CD4-positive, alpha-beta T cell treated with Interleukin-4 for 4 hours (primary cell): ENCODE measurements at places on chromosomes 16 and 17.

- no peak for DNase-seq
These were observed 65.8 kb upstream of the ENDOV start for GRCh38 chr17:80349151-80349651.

DNA sequence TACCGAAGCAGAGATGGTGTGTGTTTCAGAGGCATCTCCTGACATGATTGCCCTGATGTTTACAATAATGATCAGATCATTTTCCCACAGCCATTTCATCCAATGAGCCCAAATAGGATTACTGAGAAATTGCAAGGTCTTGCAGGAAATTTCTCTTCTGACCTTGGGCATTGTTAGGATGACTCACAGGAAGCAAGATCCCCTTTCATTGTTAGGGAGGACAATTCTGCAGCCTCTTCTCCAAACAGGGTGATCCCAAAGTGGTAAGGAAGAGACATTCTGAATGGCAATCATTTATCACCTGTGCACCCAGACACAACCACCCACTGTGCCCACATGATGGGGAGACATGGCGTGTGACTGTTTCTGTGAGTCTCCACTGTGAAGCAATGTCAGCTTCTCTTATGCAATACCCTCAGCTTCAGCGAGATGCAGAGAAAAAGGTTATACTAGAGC lies 306.7 kb upstream of the XYLT1 start:
- no peak for DNase-seq

DNA sequence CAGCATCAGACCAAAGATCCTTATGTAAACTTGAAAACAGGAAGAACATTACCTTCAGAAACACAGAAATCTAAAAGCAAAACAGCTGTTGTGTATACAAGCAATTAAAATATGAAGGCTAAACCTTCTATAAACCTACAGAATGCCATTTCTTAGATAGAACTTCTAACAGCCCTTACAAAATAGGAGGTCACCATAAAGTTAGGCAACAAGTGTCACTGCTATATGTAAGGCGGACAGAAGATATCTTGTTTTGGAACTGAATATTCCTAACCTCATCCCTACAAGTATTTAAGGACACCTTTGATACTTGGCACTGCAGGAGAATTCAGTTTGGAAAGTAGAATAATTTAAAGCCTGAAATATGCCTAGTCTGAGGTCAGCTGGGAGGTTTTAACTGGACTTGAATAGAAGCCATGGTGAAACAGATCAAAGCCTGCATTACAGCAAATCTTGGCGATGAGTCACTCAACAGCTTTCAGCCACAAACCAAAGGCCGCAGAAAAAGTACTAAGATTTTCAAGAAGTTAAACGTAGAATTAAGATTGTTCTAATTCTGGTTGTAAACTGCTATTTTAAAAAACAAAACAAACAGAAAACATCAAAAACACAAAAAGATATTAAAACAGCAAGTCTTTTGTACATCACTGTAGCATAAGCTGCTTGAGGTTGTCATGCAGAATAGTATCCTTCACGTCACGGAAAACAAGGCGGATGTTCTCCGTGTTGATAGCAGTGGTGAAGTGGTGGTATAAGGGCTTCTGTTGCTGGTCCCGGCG lies 42.7 kb downstream of the GNA13 start:
- peak; percentile 64 for DNase-seq

GRCh38 chr16:53955221-53955875 lies 251.4 kb downstream of the FTO start:
- DNase-seq = no peak

DNA sequence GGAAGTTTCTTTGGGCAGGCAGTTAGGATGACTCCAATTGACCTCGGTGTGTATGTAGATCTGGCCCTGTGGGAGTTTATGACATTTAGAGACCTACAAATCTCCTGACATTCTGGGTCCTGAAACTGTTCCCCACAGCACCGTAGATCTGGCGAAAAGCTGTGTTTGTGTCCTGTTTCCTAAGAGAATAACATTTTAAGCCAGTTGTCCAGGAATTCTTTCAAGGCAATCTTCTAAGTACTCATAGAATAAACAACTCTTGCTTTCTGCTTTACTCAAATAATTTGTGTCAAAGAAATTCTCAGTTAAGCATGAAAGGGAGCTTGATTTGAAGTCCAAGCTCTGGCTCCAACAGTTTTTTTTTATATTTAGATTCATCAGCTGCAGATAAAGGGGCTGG lies 78.5 kb upstream of the ELAC2 start:
- DNase-seq = no peak

GRCh38 chr16:66678337-66678736 lies 18.2 kb downstream of the CMTM4 start:
- no peak for DNase-seq

DNA sequence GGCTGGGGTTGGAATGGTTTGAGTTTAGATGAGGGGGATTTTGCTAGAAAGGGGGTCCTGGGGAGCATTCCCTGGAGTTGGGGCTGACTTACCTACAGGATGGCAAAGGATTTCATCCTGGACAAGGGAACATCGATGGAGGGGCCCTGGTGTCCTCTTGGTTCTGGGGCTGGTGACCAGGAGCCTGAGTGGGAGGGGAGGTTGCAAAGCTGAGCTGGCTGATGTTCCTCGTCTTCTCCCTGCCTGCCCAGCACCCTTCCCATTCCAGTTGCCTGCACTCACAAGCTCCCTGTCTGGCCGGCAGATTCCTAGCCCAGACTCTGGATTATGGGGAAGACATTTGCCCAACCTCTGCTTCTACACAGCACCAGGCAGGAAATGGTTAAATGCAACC lies 37.2 kb downstream of the ITGAE start:
- no peak for DNase-seq

GRCh38 chr16:21646721-21647561 lies 5.5 kb downstream of the IGSF6 start:
- DNase-seq = peak; percentile 89

DNA sequence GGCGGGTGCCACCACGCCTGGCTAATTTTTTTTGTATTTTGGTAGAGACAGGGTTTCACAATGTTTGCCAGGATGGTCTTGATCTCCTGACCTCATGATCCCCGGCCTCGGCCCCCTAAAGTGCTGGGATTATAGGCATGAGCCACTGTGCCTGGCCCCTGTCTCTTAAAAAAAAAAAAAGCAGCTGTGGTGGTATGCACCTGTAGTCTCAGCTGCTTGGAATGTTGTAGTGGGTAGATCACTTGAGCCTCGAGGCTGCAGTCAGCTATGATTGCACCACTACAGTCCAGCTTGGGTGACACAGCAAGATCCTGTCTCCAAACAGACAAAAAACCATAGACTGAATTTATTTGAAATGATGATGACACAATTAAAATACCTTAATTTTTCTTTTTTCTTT lies 24.3 kb downstream of the CDK12 start:
- DNase-seq = no peak

DNA sequence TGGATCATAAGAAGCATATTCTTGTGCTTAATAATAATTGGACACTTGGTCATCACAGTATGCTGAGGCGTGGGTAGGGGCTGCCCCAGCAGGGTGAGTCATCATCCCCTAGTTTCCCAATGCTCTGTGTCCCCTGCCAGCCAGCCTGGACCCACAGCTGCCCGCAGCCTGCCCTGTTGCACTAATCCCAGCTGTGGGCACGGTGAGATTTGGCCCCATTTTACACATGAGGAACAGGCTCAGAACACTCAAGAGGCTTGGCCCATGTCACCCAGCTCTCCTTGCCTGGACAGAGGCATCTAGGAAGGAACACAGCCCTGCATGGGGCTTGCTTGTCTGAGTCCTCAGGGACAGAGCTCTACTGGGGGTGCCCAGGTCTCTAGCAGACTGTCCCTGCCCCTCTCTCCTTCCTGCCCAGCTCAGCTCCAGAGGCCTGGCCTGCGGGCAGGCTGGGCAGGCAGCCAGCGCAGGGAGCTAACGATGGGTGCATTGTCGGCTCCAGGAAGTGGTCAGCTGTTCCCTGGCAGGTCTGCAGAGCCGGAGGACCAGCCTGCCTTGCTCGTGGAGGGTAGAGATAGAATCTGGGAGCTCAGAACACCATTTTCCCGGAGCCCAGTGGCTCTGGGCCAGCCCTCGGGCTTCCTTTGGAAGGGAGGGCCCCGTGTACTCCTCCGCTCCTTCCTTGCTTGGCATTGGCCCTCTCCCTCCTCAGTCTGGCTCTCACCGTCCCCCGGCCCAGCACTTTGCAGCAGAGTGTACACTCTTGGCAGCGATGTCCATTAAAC lies 189.4 kb downstream of the RAB11FIP4 start:
- no peak for DNase-seq

- DNase-seq = no peak
These were observed 25.5 kb upstream of the TBX4 start for GRCh38 chr17:61426482-61427304.

DNA sequence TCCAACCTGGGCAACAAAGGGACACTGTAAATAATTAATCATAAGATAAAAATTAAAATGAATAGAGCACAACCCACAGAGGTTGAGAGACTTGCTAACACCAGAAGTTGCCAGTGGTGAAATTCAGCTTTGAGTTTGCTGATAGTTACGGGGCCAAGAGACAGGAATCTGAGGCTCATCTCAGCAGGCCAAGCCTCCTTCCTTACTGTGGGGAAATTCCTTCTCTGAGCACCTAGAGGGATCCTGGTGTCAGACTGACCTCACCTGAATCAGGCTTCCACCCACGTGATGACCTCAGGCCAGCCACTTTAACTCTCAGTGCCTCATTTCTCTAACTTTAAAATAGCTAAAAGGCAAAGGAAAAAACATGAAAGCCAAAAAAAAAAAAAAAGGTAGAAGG lies 4.7 kb downstream of the ABAT start:
- no peak for DNase-seq

- no peak for DNase-seq
These were observed 868 bp downstream of the KCNJ12 start for GRCh38 chr17:21376759-21377690.

GRCh38 chr16:54459509-54460262 lies 173.1 kb upstream of the IRX3 start:
- no peak for DNase-seq

DNA sequence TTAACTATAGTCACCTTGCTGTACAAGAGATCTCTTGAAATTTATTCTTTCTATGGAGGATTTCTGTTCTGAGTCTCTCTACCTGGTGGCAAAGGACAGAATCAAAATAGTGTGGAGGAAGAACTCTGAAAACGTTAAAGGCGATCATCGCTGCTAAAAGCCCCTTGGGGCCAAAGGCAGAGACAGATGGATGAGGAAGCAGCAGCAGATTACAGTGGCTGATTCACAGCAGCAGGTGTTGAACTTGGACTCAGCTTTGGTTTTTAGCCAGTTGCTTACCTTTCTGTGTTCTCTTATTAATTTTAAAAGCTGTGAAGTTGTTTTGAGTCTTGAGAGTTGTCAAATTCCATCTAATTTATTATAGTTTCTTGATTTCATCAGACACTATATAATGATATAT lies 956.1 kb upstream of the GOT2 start:
- no peak for DNase-seq

- no peak for DNase-seq
These were observed 508 bp downstream of the FLCN start for GRCh38 chr17:17236295-17237025.

- DNase-seq = no peak
These were observed 247.9 kb downstream of the SEC14L1 start for GRCh38 chr17:77388384-77389306.

- peak; percentile 82 for DNase-seq
These were observed 3.1 kb downstream of the RNF227 start for GRCh38 chr17:7912927-7913524.

DNA sequence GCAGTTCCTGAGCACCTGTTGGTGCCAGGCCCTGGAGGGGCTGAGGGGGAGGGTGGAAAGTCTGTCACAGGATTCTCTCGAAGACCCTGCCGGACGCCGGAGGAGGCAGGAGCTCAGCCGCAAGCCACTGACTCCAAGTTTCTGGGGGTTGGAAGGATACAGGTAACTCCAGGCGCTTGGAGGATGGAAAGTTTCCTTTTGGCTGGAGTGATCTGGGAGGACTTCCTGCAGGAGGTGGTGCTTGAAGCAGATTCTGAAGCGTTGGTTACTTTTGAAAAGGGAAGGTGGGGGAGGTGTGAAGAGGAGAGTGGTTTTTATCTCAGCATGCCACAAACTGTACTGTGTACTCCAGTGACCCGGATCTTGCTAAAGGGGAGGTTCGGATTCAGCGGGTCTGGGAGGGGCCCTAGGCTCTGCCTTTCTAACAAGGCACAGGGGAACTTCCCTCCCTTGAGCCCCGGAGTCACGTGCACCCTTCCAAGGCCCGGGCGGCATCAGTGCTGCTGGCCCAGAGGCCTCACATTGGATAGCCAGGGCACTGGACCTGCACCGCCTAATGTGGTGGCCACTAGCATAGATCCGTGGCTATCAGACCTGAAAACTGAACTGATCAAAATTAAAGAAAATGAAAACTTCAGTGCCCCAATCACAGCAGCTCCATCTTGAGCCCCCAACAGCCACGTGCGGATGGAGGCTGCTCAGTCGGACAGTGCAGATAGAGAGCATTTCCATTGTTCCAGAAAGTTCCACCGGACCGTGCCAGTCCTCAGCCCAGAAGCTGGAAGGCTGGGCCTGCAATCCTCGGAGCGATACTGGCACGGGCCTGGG lies 42.2 kb upstream of the GSE1 start:
- DNase-seq = peak; percentile 57

DNA sequence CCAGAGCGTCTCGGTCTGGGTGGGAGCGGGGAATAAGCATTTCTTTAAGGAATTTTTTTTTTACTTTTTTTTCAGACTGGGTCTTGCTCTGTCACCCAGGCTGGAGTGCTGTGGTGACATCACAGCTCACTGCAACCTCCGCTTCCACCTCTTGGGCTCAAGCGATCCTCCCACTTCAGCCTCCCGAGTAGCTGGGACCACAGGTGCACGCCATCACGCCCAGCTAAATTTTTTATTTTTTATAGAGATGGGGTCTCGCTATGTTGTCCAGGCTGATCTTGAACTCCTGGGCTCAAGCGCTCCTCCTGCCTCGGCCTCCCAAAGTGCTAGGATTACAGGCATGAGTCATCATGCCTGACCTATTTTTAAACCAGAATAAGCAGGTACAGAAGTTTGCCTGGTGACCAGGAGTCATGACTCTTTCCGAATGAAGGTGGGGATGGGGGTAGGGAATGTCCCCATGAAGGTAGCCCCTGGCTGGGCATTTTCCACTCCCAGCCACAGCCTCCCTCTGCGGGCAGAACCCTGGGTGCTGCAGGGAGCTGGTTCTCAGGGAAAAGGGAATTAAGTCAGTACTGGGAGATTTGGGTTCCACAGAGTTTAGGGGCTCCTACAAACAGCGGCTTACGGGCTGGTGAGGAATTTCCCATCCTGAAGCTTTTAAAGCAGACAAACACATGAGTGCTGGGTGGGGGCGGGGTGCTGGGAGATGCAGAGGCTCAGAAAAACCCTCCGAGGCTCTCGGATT lies 48.3 kb downstream of the TBC1D16 start:
- no peak for DNase-seq

DNA sequence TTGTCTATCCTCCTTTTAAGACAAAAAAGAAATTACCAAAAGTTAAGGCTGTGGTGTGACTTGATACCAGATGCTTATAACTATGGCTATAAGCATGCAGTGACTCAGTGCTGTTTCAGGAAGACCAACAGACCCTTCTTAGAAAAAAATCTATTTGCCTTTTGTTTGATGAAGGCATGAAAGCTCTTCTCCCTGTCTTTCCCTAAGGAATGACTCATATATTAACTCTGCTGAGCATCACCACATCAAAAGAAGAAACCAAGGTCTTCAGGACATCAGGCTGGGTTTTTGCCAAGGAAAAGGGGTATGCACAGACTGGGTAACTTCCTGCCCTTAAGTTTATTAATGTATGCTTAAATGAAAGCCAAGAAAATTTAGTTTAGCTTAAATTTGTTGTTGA lies 47.1 kb downstream of the VMP1 start:
- peak; percentile 83 for DNase-seq
